ENCODE measurements at places on chromosomes 12 and 14.
A peak's percentile ranks its signal among the peaks of the same experiment; 100 is the strongest.

DNA sequence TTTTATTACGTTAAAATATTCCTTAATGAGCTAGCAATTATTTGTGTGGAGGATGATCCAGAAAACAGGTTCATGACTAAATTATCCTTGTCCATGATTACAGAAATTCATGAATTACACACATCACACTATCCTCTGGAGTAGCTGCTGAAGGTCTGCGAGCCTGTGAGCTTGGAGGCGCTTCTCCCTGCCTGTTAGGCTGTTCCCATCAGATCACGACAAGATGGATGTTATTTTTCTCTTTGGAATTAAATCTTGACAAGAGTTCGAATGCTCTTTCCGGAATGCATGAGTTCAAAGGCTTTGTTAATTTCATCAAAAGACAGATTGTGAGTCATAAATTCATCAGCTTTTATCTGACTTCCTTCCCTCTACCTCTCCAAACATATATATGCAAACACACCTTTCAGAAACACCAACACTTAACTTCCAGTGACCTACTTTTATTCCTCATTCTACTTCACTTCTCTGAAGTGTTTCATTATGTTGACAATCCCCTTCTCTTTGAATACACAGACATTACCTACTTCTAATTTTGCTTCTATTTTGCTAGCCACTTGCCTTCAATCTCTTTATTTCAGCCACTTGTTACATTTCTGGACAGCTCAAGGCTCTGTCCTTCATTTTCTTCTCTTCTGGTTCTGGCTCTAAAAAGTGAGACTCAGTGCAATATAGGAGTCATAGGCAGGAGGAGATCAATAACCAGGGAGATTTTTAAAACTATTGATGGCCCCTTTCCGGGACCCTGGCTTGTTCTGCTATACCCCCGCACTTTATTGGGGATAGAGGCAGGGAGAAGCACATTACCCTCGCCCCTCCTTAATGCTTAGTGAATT is 274.6 kb downstream of the BTG1 start:
- no peak for DNase-seq

DNA sequence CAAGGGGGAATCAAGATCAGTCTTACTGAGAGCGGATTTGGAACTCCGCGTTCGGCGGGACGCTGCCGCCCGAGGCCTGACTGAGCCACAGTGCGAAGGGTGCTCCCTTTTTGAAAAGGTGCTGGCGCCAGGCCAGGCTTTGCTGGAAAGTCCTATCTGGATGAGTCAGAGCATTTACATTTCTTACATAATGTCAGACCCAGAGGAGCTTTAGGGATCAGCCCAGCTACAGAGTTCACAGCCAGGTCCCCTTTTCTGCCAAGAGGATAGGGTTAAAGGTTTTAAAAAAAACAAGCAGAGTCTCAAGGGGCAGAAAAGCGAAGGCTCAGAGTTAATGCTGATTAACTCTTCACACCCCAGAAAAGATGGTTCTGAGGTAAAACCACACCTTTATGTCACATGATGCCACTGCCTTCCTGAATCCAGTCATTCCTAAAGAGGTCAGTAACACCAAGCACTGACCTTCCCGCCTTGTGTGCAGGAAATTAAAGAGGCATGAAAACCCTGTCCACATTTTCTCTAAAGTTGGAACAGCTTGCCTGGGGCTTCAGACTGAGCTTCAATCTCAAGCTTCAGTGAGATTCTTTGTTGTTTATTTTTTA is 11.7 kb upstream of the FBXL14 start:
- DNase-seq: peak; percentile 66

GRCh38 chr14:76537906-76538647 is 162.1 kb downstream of the ESRRB start:
- DNase-seq: no peak

- DNase-seq: no peak
These were observed 3.3 kb downstream of the ARHGAP9 start for GRCh38 chr12:57476162-57476992.

DNA sequence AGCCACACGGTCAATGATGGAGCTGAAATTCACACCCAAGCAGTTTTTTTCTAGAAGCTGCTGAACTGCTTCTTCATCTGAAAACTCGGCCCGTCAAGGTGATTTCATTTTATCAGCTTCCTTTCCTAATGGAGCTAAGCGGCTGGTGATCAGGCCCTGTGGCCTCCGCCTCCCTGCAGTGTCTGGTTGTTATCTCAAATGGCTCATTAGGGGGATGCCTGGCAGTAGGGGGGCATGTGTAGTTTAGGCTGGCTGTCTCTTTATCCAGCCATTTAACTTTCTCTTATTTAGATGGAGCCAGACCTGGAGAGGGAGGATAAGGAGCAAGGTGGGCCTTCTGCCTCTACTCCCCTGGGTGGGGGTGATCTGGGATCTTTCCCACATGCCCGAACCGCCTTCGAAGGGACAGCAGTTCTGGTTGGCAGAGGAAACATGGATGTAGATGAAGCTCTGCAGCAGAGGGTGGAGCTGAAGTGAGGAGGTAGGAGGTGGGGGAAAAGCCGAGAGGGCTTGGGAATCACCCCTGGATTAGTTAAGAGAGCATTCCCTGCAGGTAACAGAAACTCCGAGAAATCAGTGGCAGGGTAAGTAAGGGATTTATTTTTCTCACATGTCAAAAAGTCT is 64.4 kb downstream of the TGFB3 start:
- DNase-seq: no peak

DNA sequence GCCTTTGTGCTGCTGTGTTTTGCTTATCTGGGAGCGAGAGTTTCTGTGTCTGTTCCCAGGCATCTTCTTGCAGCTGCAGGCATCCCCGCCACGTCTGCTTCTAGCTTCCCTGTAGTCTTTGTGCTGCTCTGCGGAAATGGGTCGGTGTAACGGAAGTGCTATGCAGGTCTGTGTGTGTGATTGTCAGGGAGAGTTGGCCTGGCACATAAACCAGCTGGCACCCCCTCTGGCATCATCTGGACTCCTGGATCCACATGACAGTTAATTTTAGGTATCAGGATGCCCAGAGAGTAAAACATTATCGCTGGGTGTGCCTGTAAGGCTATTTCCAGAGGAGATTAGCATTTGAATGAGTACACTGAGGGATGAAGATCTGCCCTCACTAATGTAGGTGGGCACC is 9.4 kb upstream of the OASL start:
- DNase-seq: no peak

- DNase-seq: no peak
These were observed 154.3 kb upstream of the SRRM4 start for GRCh38 chr12:118827047-118827446.

GRCh38 chr14:59189091-59189785 is 771 bp downstream of the DAAM1 start:
- DNase-seq: no peak

DNA sequence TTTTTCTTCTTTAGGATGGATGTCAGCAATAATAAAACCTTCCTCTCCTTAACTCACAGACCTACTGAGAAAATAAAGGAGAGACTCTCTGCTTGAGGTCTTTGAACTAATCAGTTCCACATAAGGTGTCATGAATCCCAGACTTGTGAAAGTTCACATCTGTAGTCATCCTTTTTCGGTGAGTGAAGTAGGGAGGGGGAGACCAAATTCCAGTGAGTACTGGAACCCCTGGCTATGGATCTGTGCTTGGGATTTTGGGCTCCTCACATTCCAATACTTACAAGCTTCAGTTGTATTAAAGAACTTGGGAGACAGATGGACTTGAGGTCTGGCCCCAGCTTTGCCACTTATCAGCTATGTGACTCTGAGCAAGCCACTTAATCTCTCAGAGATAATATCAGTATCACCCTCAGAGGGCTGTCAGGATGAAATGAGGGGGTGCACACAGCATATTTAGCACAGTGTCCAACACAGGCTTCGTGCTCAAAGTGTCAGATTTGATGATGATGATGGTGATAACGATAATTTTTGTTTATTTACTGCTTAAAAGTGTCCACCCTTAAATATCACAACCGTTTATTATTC is 34.8 kb upstream of the APPL2 start:
- no peak for DNase-seq

- DNase-seq: no peak
These were observed 22.7 kb upstream of the IFNG-AS1 start for GRCh38 chr12:67966560-67966959.

- DNase-seq: no peak
These were observed 26.8 kb downstream of the CEP170B start for GRCh38 chr14:104891664-104892530.

DNA sequence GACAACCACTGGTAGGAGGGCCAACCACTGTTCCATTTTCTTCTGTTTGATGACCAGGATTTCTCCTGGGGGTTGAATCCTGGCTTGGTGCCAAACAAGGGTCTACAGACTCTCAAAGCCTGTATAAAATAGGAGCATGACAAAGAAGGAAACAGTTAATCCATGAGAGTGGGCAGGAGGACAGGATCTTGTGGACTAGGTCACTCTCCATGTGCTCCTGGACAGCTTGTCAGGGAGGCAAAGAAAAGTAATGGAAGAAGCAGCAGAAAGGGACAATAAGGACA is 243.7 kb downstream of the AKAP6 start:
- no peak for DNase-seq

GRCh38 chr14:92916201-92916600 is 6.7 kb upstream of the CHGA start:
- DNase-seq: no peak

DNA sequence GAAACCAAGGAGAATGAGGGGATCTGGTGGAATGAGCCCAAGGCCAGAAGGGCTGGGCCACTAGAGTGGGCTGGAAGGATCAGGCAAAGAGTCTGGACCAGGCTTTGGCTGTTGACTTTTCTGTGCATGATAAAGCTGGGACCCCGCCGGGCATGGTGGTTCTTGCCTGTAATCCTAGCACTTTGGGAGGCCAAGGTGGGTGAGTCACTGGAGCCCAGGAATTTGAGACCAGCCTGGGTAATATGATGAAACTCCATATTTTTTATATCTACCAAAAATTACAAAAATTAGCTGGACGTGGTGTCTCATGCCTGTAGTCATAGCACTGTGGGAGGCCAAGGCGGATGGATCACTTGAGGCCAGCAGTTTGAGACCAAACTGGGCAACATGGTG is 393 bp upstream of the KLHL33 start:
- DNase-seq: peak; percentile 63

GRCh38 chr14:92676403-92677086 is 71.9 kb downstream of the LGMN start:
- DNase-seq: no peak

GRCh38 chr12:25189656-25190055 is 5.3 kb downstream of the DNAI7 start:
- DNase-seq: peak; percentile 73

DNA sequence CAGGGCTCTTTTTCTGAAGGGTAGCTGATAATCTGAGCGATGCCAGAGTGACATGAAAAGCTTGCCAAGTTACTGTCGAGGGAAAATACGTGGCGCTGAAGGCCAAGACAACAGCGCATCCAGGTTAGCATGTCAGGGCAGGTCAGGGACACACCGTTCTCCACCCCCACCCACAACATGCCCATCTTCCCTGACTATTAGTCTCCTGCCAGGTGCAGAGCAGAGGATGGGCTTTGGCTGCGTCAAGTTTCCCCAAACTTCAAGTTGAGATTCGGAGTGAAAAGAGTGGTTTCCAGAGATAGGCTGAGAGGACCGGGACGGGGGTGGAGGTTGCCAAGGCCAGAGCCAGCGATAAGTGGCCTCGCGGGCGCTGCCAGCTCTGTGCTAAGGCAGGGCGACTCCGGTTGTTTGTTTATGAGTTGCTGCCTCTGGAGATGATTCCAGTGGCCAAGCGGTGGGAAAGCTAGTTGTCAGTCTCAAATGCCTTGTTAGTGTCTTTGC is 1.7 kb downstream of the TRHDE start:
- DNase-seq: no peak

GRCh38 chr12:124347335-124347734 is 52.4 kb downstream of the RFLNA start:
- DNase-seq: no peak

DNA sequence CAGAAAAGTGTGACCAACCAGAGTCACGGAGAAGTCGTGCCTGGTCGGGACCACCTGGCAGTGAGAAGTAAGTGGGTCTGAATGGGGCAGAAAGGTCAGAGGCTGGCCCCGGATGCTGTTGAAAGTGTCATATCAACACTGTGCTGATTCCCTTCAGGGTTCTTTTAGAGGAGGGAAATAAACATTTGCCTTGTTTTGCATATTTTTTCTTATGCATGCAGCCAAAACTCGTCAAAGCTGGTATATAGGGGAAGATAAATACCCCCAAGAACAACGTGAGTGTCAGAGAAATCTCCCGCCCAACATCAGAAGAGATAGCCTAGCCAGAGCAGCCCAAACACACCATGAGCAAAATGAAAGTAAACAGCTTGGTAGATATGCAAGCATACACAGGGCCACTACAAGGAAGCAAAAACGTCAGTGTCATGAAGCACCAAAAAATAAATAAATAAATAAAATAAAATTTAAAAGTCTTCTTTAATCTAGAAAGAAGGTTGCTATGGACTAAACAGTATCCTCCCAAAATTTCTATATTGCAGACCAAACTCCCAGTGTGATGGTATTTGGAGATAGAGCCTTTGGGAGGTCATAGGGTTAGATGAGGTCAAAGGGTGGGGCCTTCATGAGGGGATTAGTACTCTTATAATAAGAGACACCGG is 22.1 kb downstream of the EIF5 start:
- no peak for DNase-seq

GRCh38 chr14:51805541-51805940 is 54.9 kb upstream of the GNG2 start:
- no peak for DNase-seq

- no peak for DNase-seq
These were observed 16.3 kb upstream of the IRF2BPL start for GRCh38 chr14:77044783-77045237.

- no peak for DNase-seq
These were observed 39.1 kb downstream of the NT5DC3 start for GRCh38 chr12:103801709-103802585.

DNA sequence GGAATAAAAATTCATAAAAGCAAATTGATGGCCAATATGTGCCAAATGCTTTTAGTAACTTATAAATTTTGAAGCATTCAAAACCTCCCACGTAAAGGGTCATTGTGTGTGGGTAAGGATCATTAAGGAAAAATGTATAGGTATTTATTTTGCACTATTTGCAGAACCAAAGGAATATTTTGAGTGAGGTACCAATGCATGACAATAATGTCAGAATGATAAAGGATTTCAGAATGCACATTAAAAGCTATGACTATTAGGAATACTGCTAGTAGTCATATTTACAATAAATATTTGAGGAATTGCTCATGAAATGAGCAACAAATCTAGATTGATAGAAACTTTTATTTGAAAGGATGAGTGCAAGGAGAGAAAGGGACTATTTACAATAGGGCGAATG is 932.8 kb downstream of the SLC6A15 start:
- DNase-seq: no peak

DNA sequence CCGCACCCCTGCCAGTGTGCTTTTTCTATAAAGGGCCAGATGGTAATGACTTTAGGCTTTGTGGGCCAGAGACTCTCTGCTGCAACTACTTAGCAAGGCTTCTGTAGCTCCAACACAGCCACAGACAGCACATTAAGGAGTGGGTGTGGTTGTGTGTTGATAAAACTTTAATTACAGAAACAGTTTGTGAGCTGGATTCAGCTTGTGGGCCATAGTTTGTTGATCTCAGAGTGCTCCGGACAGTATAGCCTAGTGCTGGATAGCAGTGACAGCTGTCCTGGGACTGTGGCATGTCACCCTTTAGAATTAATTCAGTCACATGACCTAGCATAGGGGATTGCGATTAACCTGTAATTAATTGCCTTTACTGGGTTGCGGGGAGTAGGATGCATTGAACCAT is 109.7 kb downstream of the ZNF664 start:
- no peak for DNase-seq
